NCI-H446 treated with DMSO at 0.1 percent for 48 hours (cell line): ENCODE measurements at places on chromosomes 4 and X.

GRCh38 chr4:113442826-113443225 lies 318.7 kb downstream of the CAMK2D start:
- DNase-seq, result no peak

DNA sequence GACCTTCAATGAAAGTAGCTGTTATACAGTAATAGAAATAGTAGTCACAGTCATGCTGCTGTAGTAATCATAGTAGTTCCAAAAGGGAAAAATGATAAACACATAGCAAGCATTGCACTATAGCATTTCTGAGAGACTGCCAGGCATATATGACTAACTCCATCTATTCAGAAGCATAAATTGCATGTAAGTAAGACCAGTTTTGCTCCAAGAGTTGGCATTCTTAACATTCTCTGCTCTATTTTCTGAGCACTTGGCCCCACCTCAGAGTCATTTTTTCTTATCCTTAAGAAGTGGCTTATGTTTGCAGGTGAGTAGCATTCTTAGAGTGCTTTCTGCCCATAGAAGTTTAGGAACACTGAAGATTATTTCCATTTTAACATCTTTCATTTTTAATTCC lies 490.3 kb upstream of the TECRL start:
- DNase-seq, result no peak

- DNase-seq, result no peak
These were observed 32.4 kb upstream of the CT47C1 start for GRCh38 chrX:119040432-119040831.

- no peak for DNase-seq
These were observed 33.1 kb upstream of the DDX3X start for GRCh38 chrX:41300758-41301437.

DNA sequence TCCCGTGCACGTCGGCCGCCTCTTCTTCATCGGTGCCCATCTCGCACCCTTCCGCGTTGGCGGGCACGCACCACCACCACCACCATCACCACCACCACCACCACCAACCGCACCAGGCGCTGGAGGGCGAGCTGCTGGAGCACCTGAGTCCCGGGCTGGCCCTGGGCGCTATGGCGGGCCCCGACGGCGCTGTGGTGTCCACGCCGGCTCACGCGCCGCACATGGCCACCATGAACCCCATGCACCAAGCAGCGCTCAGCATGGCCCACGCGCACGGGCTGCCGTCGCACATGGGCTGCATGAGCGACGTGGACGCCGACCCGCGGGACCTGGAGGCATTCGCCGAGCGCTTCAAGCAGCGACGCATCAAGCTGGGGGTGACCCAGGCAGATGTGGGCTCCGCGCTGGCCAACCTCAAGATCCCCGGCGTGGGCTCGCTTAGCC lies 1.4 kb downstream of the POU4F2 start:
- DNase-seq, result no peak

DNA sequence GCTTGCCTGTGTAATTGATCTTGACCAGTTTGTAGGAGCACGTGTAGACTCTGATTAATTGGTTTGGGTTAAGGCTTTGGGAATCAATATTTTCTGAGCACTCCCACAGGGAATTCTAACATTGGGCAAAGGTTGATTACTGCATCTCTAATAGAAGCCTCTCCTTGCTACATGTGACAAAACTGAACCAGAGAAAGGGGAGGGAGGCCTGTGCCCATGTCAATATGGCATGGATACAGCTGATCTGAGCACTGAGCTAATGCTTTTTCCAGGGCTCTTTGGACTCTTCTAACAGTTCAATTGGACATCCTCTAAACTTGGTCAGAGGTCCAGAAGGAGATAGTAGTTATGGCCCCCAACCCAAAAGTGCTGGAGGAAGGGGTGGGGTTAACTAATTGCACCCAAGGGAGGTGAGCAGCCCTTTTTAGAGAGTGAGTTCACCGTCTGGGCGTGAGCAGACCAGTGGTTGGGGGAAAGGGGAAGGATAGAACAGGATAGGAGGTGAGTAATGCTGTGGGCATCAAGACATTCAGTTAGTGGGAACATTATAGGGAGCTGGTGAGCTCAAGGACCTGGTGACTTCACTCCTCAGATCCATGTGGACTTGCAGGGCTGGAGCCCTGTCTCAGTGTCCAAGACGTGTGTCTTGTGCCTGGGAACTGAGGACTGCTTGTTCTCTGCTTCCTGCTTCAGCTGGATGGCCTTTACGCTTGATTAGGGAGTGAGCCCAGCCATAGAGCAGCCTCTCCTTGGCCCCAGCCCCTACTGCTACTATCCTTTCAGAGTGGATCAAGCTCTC lies 22.8 kb downstream of the MSN start:
- DNase-seq, result no peak

- DNase-seq, result no peak
These were observed 47.1 kb upstream of the CLNK start for GRCh38 chr4:10731690-10732089.

GRCh38 chr4:84994280-84994679 lies 27.8 kb upstream of the WDFY3 start:
- DNase-seq, result no peak

GRCh38 chr4:126526335-126526734 lies 1106.4 kb upstream of the INTU start:
- no peak for DNase-seq

DNA sequence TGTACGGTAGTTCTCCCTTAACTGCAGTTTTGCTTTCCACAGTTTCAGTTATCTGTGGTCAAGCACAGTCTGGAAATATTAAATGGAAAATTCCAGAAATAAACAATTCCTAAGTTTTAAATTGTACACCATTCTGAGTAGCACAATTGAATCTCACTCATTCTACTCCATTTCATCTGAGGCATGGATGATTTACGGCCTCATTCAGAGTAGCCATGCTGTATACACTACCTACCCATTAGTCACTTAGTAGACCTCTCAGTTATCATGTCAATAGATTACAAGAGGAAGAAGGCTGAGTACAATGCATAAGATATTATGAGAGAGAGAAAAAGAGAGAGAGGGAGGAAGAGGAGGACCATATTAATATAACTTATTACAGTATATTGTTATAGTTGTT lies 77.5 kb downstream of the ENOX2 start:
- DNase-seq, result no peak

DNA sequence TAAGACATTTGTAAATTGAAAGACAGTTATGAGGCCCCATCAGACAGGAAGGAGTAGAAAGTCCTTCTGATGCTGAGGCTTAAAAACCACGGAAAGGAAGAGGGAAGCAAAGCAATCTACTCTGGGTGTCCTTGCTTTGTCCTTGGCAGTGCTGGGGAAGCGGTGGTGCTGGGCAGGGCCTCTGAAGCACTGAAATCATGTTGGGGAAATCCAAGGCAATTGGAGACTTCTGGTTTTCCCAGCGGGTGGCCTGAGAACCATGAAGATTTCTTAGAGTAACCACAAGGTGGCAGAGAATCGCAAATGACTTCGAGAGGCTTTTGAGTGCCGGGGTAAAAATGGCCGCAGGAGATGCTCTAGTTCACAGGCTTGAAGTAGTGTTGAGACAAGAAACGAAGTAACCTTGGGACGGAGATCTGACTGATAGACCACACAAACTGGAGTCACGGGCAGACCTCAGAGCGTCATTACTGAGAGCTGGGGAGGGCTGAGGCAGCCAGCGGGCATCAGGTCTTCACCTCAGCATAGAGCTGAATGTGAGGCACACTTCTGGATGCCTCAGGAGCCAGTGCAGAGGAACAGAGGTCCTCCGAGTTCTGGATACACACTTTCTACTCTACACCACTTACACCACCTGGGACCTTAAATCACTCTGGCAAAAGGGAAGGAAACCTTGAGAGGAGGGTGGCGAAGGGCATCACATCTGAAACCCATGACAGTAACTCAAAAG lies 130.7 kb upstream of the GPRIN3 start:
- no peak for DNase-seq

DNA sequence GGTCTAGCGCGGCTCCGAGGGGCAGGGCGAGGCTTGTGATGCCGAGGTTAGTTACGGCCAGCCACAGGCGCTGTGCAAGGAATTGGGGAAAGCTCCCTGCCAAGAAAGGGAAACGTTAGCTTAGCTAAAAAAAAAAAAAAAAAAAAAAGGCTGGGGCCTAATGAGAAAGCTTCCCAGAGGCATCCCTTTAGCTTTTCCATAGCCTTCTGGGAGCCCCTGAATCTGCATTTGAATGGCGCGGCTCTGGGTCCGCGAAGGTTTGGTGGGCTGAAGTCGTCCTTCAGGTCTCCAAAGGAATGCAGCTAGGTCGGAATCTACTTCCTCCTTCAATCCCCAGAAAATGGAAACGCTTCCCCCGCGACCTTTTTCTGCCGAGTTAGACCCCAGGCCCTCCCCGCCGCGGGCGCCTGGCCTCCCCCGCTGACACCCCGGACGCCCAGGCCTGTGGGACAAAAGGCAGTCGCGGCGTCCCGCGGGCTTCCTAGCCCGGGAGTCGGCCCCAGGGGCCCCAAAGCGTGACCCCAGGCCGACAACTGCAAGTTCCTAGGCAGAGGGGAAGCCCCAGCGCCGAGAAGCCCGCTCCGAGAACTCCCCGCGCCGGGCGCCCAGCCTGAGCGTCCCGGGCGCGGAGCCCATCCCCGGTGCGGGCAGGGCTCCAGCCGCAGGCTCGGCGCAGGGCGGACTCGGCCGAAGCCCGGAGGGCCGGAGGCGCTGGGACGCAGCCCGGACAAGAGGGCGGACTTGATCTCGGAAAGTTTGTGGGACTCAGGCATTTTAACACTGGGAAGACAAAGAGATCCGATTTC lies 605 bp upstream of the FAT1 start:
- DNase-seq, result no peak

DNA sequence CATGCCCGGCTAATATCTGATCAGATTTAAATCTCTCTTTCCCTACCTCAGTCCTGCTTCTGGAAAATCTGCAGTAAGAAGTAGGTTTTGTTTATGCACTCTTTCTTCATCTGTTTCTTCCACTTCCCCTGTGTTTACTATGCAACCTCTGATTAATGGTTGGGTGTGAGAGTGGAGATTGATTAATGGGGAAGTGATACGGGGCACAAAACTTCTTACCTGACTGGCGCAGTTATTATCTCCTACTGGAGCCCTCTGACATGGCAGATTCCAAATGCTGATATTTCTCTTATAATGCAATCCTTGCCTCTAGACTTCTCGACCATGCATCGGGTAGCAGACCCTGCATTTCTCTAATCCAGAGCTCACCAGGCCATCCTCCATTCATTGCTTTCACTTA lies 60.2 kb upstream of the HPGD start:
- DNase-seq, result no peak

- no peak for DNase-seq
These were observed 4.8 kb downstream of the MND1 start for GRCh38 chr4:153349206-153349805.

DNA sequence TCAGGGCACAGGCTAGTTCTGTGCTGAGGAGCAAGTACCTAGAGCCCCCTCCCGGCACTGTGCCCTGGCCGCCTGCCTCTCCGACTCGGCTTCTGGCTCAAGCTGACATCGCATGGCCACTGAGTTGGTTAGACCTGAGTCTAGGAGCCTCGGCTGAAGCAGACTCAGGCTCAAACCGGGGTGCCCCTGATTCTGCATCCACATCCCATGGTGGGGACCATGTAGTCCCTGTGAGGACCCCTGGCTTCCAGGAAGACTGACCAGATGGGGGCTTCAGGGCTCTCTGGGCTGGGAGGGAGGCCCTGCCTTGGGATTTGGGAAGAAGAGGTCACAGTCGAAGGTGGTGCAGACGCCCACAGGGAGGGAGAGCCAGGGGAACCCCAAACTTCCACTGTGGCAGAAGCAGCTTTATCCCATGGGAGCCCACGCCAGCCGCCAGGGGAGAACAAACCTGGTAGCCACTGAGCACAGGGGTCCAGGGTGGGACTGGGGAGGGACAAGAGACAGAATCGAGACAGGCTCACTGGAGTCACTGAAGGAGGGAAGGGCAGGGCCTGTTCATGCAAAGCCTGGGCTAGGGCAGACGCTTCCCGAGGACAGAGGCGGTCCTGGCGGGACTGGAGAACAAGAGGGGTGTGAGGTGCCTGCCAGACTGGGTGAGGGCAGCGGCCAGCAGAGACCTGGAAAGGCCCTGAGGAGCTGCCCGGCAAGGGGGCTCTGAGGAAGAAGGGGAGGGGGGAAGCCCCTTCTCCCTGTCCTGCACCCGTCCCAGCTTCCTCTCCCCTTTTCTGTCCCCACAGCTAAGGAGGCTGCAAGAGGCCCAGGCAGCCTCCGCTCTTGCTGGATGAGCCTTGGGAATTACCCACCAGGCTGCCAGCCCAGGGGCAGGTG lies 1.1 kb downstream of the PDE6B start:
- DNase-seq, result no peak

GRCh38 chrX:40247848-40248622 lies 150.3 kb upstream of the BCOR start:
- DNase-seq, result no peak
